Naive thymus-derived CD8-positive, alpha-beta T cell (primary cell): ENCODE measurements at places on chromosomes 1 and 21. TPM values are rescaled to one million over a fixed set of nuclear protein-coding genes. Genes with fewer than 3 reads are reported as not detected.

OR10Z1 gene
- not detected for total RNA-seq

ASAP3 gene
- total RNA-seq: 2.5 TPM

GATAD2B gene
- 120 TPM for total RNA-seq

GUCA2B gene
- not detected for total RNA-seq

PLA2G5 gene
- not detected for total RNA-seq

MROH9 gene
- not detected for total RNA-seq

TPTE gene
- total RNA-seq: not detected

RPE65 gene
- total RNA-seq: not detected

LCK gene
- 509 TPM for total RNA-seq

HSD3B2 gene
- not detected for total RNA-seq

DARS2 gene
- total RNA-seq: 12.6 TPM

CYP4A22 gene
- not detected for total RNA-seq

ADGRB2 gene
- 0.18 TPM for total RNA-seq

WNT9A gene
- not detected for total RNA-seq

FCGR3B gene
- total RNA-seq: not detected

LDLRAD2 gene
- total RNA-seq: not detected

LGR6 gene
- total RNA-seq: 0.47 TPM

NOS1AP gene
- total RNA-seq: not detected

LCE1A gene
- not detected for total RNA-seq

HUNK gene
- 0.23 TPM for total RNA-seq

PLPPR4 gene
- total RNA-seq: not detected

ETV3L gene
- total RNA-seq: not detected
